ENCODE measurements at places on chromosomes 16 and 17.
A peak's percentile ranks its signal among the peaks of the same experiment; 100 is the strongest.

DNA sequence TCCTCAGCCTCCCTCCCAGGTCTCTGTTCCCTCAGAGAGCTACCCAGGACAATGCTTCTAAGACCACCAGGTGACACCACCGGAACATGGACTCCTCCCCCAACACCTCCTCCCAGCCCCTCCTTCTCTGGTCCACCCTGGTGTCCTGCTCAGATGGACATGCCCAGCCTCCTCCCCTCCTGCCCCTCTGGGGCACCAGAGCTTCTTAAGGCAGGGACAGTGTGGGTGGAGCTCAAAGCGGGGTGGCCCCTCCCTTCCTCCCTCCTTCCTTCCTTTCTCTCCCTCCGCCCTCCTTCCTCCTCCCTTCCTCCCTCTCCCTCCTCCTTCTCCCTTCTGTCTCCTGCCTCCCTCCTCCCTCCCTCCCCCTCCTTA lies 22.7 kb downstream of the TRPV3 start:
- DNase-seq: no peak

- DNase-seq: no peak
Observed at GRCh38 chr17:3834811-3835210, 11.2 kb downstream of the NCBP3 start.

DNA sequence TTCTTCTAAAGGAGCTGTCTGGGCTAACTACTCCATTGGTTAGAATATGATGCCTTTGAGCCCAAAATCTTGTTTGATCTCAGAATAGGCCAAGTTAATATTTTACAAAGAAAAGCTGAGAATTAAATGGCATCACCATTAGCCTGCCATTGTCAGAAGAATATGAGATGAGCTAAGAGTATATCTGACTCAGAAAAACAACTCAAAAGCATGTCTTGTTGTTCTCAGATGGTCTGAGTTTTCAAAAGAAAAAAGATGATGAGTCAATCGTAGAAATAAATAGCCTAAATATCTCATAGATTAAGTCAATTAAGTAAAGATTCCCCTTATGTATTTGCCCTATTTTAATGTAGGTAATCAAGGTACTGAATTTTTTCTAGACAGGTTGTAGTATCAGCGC lies 197.1 kb upstream of the TBX2 start:
- DNase-seq: no peak

DNA sequence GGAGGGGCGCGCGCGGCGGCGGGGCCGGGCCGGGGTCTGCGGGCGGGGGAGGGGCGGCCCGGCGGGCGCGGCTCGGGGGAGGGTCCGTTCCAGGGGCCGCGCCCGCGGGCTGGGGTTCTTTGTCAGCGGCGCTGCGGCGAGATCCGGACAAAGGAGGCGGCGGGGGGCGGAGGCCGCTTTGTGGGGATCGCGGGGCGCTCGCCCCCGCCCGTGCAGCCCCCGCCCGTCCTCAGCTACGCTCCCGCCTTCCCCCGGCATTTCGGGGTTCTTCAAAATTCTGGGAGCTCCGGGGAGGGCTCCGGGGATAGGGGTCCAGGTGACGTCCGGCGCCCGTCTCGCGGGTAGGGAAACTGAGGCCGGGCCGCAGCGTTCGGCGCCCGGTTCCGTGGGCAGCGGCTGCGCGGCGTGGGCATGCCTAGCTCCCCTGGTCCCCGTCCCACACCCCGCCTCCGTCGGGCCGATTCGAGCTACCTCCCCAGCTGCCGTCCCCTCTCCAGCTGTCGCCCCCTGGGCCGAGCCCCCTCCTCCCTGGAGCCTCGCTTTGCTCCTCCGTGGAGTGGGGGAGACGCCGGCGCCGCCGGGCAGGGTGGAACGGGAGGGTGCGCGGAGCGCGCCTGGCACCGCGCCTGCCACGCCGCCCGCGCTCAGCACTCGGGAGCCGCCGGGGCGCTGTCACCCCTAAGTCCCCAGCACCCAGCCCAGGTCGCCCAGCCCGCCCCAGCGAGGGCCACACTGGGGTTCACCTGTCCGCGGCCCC lies 546 bp downstream of the SNN start:
- DNase-seq: no peak

DNA sequence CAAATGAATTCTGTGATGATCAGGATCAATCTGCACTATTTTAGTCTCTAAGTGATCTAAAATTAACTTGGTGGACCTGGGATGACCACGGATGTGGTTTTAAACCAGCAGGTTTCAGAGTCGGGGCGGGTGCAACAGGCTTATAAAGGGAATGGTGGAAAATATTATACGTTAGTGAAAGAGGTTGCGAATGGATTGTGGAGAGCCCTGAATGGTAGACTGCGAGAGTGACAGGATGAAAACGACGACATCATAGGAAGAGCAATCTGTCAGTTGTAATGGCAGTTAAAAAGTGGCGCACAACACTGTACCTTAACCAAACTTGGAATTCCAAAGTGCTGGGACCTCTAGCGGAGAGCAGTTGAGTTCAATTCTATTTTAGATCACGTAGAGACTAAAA lies 1.2 kb upstream of the CYB5B start:
- DNase-seq: no peak

DNA sequence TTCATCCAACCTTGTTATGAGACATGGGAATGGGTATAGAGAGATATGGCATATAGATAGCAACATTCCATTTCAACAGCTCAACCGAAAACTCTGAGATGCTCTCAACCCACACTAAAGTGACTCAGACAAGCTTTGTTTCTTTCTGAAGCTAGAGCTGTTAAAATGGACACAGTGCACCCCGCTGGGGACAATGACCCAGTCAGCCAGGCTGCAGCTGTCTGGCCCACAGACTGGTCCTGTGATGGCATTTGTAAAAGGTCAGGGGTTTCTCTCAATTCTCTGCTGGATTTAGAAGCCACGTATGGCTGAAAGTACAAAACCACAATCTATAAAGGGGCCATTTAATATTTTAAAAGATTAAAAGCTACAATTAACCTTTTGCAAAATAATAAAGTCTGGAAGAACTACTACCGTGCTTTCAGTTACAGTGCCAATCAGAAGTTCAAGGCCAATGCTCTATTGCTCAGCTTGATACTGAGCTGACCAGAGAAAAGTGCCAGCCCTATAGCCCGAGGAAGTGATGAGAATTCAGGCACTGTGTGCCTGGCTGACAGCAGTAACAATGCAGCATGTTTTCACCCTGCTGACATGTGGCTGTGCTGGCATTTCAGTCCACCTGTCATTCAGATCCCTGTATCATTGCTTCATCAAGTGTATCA lies 60.2 kb downstream of the TEX2 start:
- no peak for DNase-seq

DNA sequence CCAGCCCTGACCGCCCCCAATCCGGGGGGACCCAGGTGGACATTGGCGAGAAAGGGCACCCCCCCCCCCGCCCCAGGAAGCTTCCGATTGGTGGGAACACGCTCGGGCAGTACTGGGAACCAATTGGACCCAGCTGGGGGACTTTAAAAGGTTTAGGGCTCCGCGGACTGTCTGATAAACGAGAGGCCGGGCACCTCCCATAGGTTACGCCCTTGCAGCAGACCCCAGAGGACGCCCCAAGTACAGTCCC lies 245 bp downstream of the TMEM256 start:
- no peak for DNase-seq

DNA sequence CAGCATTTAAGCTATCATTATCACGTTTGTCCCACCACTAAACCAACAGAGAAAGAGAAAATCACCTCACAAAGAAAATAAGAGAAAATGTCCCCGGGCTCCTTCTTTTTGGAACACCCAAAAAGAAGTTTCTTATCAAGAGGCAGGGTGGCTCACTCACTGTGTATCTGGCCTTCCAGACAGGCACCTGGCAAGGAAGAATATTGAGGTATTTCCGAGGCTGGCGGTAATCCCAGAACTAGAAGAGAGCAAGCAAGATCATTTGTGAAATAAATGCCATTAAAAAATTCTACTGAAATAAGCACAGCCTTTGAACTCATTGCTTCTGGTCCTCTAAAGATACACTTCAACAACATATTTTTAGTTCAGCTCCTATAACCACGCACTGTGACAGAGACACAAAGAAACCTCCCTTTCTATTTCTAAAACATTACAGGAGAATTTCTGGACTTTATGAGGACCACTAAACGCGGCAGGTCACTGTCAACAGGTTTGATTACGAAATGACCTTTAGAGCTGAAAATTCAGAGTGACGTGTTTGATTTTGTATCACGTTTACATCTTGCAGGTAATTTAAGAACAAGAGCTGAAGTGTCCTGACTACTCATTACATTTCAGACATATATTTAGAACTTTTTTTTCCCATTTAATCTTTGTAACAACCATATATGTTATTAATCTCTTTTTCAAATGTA lies 61.0 kb downstream of the WDR59 start:
- DNase-seq: no peak

DNA sequence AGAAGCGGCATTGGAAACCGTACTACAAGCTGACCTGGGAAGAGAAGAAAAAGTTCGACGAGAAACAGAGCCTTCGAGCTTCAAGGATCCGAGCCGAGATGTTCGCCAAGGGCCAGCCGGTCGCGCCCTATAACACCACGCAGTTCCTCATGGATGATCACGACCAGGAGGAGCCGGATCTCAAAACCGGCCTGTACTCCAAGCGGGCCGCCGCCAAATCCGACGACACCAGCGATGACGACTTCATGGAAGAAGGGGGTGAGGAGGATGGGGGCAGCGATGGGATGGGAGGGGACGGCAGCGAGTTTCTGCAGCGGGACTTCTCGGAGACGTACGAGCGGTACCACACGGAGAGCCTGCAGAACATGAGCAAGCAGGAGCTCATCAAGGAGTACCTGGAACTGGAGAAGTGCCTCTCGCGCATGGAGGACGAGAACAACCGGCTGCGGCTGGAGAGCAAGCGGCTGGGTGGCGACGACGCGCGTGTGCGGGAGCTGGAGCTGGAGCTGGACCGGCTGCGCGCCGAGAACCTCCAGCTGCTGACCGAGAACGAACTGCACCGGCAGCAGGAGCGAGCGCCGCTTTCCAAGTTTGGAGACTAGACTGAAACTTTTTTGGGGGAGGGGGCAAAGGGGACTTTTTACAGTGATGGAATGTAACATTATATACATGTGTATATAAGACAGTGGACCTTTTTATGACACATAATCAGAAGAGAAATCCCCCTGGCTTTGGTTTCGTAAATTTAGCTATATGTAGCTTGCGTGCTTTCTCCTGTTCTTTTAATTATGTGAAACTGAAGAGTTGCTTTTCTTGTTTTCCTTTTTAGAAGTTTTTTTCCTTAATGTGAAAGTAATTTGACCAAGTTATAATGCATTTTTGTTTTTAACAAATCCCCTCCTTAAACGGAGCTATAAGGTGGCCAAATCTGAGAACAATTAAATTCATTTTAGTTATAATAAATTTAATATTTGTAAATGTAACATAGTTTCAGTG lies 1.7 kb downstream of the HEXIM1 start:
- DNase-seq: no peak

DNA sequence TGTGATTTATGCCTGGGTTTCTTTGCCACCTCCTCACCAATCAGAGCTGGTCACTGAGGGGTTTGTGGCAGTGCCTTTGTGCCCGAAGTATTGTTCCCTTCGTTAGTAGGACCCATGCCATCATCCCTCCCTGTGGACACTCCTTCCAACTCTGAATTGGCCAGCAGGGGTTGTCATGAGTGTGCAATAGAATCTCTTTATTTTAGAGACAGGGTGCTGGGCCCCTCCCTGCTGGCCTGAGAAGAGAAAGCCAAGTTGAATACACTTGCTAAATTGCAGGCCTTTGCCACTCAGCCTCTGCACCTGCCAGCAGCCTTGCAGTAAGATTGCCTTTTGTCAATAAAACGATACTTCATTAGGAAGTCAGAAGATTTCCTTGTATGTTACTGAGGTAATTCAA lies 40.7 kb upstream of the SLC12A3 start:
- no peak for DNase-seq

DNA sequence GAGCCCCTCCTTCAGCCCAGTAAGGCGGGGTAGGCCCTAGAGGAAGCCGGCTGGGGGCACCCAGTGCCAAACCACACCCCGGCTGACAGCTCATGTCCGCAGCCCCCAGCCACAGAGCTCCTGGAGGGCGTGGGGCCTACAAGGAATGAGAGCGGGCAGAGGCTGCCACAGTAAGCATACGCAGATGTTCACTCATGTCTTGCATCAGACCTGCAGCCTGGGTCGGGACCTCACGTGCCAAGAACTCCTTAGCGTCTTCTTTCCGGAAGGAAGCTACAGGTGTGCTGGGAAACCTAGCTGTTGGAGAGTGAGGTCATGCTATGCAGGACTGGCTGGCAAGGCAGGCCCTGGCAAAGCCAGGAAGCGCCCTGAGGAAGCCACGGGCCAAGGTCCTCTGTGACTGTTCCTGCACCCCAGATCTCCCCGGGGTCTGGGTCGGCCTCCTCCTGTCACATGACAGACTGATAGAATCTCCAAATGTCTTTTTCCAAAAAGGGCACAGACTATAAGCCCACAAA lies 1.6 kb downstream of the ZNF598 start:
- peak; percentile 69 for DNase-seq

DNA sequence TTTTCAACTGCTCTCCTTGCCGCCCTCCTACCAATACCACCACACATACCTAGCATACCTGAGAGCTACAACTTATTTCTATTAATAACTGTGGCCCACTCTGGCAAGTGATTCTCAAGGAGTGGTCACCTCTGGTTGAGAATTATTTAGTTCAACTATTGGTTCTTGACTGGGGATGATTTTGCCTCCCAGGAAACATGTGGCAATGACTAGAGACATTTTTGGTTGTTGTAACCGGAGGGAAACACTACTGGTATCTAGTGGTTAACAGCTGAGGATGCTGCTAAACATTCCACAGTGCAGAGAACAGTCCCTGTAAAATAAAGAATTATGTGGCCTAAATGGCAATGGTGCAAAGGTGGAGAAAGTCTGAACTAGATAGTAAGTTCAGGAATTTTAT lies 96.7 kb downstream of the TRIM37 start:
- no peak for DNase-seq

- DNase-seq: no peak
Observed at GRCh38 chr16:11258553-11259492, 2.8 kb upstream of the SOCS1 start.

GRCh38 chr16:62036101-62036801 lies at the start of gene CDH8:
TSS of gene CDH8 (minus strand) at chr16:62036438. CDS start at chr16:62021403, 15,035 bp downstream.
- no peak for DNase-seq

DNA sequence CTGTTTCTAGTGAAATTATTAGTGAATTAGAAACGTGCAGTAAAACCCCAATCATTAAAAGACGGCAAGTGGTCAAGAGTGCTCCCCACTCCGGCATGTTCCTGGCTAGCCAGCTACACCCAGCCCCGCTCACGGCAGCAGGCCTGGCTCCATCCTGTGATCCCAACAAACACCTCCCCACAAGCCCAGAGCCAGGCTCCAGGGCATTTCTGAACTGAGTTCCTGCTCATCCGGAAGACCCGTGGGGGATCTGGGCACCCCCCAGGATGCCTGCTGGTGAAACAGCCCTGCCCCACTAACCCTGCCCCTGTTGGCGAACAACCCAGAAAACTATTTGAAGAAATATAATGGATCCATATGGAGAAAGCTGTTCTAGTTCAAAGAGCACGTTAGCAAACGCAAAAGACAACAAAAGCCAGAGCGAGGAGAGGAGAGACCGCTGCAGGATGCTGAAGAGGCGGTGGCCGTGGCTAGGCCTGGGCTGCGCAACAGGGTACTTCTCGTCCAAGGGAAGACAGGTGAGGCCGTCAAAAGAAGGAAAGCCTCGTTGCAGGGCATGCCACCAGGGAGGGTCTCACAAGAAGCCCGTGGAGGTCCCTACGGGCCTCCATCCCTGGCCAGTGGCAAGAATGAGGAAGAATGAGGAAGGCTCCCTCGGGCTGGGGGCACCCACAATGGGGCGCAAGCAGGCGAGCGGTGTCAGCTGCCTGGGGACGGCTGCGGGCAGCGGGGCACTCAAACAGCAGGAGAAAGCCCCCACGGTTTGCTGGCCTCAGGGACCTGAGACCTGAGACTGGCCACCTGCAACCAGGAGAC lies 19.2 kb downstream of the SLC16A3 start:
- DNase-seq: no peak

Data from AG09319 (cell line).